ENCODE measurements at places on chromosomes 5 and 9.

- DNase-seq = no peak
These were observed 26.9 kb upstream of the ITGA1 start for GRCh38 chr5:52760695-52761366.

GRCh38 chr5:937151-937924, 44.7 kb downstream of the TRIP13 start:
- no peak for DNase-seq

DNA sequence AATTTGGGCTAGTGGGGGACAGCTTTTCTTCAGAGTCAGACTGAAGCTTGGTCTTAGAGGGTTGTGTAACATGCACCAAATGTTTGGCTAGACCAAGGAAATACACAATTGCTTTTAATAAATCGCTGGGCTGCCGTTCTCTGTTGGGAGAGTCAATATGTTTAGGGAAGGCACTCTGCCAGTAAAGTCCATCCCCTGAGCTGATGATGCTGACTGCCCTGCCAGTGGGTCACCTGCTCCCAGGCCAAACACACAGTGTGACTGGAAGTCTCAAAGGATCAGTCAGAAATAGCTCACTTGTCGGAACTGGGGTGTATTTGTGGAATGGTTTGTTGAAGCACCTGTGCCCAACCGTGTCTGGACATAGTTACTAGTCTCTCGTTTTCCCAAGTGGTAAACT, 17.9 kb upstream of the ZNF474 start:
- DNase-seq = no peak

GRCh38 chr5:54794135-54794975, 191.0 kb downstream of the ESM1 start:
- DNase-seq = no peak

DNA sequence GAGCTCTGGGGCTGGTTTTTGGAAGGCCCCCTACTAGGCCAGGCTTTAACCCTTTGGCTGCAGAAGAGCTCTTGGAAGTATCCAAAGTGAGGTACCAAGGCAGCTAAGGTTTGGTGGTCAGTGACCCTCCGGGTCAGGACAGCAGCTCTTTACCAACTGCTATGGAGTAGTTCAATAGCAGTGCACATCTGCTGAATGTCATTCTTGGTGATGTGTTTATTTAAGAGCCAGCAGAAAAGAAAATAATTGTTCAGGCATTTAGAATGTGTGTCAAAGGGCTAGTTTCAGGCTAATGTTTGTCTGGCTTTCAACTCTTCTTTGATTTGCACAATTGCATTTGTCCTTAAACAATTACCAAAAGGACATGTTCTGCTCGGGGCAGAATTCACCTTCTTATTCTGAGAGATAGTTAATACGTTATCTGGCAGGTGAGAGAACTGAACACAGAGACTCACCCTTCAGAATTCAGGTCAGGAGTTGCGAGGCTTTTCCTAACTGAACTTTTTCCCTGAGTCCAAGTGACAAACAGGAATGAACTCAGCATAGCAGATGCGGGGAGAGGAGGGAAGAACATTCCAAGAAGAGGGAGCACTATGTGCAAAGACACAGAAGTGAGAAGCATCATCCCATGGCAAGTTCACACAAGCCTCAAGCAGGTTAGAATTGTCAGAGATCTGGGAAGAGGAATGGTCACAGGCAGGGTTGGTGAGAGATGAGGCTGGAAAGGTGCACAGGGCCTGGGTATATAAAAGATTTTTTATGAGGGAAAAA, 556.7 kb upstream of the TLE4 start:
- DNase-seq = no peak

- DNase-seq = no peak
These were observed 148.7 kb upstream of the ERCC6L2 start for GRCh38 chr9:95726756-95727155.

GRCh38 chr9:86749161-86749893, 198.0 kb downstream of the GAS1 start:
- DNase-seq = no peak

DNA sequence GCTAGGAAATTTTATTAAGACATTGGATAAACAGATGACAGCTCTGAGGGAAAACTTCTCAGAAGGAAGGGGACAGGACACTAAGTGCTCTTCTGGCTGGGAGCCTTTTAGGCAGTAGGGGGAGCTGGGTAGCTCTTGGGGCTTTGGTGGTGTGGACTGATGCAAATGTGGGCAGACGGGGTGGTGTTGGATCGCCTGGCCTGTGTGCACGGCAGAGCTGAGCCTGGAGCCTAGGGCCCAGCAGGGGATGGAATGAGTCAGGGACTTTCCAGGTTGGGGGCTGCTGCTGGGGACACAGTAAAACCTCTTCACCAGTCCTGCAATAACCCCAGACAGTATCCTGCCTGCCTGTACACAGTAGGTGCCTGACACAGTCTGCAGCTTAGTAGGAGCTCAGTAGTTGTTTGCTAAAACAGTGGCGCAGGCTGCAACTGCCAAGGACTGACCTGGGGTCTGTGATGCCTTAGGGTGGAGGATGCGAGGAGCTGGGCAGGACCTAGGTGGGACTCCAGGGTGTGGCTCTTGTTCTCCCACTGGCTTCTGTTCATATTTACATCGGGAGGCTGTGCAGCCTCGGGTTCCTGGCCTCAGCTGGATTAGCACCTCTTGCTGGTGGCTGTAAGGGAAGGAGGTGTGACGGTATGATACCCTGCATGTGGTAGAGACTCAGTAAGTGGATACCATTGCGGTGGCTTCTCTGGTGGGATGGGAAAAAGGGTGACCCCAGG, 83.8 kb downstream of the DAB2IP start:
- DNase-seq = peak; percentile 66

- DNase-seq = no peak
These were observed 200.4 kb downstream of the FOXD4L6 start for GRCh38 chr9:40927851-40928802.

GRCh38 chr9:12816656-12817101, 41.9 kb downstream of the LURAP1L start:
- no peak for DNase-seq

DNA sequence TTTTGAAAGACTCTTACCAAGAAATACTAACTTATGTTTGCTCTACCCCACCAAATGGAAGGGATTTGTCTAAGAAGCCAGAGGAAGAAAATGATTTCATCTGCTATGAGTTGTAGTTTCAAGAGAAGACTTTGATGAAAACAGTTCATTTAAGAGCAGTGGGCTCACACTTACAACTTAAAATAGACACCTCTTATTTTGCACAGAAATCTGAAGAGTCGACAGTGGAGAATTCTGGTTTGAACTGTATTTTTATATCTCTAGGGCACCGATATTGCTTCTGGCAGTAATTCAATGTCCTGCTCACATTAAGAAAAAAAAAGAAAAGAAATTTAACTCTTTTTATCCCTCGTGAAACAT, 1.9 kb upstream of the DAB2 start:
- DNase-seq = no peak

GRCh38 chr5:11181940-11182339, 420.9 kb upstream of the DAP start:
- no peak for DNase-seq

DNA sequence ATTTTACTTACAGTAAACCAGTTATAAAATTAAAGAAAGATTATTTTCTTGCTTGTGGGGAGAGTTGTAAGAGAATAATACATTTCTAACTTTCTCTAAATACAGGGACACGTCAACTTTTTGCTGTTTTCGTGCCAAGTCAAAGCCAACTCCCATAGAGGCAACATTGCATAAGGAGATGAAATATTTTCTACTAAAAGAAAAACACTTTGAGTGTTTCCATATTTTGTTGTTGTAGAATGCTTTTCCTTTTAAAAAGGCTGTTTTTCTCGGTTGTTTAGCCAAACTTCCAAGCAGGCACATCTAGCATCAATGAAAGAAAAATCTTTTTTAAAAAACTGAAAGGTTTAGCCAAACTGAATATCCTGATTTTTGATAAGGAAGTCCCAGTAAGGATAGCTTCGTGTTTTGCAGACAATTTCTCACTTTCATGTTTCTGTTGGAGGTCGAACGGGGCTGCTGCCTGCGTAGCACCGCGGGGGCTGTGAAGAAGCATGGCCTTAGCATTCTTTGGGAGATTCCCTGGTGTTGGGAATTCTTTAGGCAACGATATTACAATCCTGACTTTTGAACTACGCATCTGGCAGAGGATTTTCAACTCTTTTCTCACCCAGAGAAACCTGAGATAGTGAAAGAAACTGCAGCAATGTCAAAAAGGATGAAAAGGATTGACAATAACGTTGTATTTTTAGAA, 108.1 kb upstream of the FBXL7 start:
- no peak for DNase-seq

- no peak for DNase-seq
These were observed 72.6 kb upstream of the DMRTA1 start for GRCh38 chr9:22374051-22374450.

DNA sequence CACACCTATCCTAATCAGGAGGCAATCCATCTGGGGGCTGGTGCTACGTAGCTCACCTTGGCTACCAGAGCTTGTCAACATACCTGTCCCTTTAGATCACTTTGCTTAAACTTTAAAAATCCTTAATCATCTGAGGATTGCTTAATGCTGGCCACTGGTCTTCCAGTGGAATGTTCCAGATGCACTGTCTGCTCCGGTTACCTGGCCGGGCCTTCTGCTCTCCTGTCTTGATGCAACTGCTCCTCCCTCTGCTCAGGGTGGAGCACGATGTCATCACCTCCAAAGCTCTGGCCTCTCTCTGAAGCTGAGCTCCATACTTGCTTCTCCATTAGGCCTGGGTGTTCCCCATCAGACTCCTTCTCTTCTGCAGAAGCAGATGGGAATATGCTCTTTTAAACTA, 106.5 kb upstream of the OTULINL start:
- DNase-seq = no peak

- DNase-seq = no peak
These were observed 9.5 kb downstream of the LPCAT1 start for GRCh38 chr5:1514027-1514818.

- peak; percentile 5 for DNase-seq
These were observed 61.5 kb upstream of the RNF130 start for GRCh38 chr5:180133060-180133459.

DNA sequence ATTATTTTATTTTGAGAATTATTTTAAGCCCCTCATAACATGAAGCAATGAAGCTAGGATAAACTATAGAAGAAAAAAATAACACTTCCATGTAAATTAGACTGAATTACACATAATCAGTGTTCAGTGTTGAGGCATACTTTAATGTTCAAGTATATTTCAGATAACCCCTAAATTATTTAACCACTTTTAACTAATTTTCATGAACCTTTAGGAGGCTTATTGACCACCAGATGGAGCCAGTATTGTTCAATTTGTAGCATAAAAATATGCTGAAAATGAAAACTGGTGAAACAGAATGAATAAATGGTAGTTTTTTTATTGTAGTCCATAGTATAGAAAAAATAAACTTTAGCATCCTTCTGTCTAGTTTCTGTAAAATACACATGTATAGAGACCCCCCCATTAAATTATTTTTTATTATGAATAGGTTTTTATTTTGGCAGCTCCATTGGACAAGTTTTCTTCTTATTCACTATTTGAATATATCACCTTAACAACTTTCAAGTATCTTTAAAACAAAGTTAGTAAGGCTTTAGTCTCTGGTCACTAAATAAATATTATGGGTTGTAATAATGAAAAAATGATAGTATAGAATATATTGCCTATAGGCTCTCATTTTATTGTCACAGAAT, 190.1 kb downstream of the CWC27 start:
- DNase-seq = no peak

DNA sequence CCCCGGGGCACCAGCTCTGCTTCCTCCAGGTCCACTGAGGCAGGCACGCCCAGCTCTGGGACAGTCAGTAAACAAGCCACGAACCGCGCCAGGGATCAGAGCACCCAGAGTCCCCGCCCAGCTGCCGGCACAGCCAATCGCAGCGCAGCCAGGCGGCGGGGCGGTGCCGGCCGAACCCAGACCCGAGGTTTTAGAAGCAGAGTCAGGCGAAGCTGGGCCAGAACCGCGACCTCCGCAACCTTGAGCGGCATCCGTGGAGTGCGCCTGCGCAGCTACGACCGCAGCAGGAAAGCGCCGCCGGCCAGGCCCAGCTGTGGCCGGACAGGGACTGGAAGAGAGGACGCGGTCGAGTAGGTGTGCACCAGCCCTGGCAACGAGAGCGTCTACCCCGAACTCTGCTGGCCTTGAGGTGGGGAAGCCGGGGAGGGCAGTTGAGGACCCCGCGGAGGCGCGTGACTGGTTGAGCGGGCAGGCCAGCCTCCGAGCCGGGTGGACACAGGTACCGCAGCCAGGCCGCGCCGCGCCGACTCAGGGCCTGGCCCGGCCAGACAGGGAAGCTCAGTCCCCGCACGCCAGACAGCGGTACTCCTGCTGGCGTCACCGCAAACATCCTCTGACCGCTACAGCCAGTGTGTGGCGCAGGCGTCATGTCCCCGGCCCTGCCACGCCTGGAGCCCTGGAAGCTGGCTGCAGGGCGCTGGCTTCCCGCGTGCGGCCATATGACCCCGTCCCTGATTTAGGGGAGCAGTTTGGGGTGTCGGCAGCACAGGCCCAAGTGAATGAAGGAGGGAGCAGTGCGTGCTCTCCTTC, at the start of gene CTSL:
TSS of gene CTSL (plus strand) at position 220 of the 810 bp plus-strand sequence. CDS start 1,485 bp downstream, outside the sequence.
- no peak for DNase-seq

GRCh38 chr5:114185274-114185673, 176.6 kb upstream of the KCNN2 start:
- no peak for DNase-seq

- DNase-seq = no peak
These were observed 2.4 kb upstream of the BTF3 start for GRCh38 chr5:73495772-73496335.

- no peak for DNase-seq
These were observed 372.8 kb downstream of the TMEM167A start for GRCh38 chr5:82704381-82704780.

Data from GM12891 (cell line).